ENCODE measurements at places on chromosomes 7 and 10.
A peak's percentile ranks its signal among the peaks of the same experiment; 100 is the strongest.

- no peak for DNase-seq
Observed at GRCh38 chr10:70840836-70841235, 25.1 kb downstream of the SGPL1 start.

DNA sequence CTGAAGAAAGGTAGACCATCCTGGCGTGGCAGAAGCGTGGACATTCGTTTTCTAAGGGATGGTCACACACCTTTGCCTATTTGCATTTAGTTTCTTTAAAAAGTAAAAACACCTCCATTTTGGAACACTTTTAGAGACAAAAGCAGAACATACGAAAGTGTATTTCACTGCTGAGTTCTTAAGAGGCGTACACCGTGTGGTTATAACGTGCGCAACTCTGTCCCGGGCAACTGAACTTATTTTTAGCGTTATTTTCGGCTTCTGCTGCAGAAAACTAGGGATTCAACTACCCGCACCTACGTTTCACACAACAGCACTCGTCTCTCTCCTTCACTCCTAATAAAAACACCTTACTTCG lies 557 bp upstream of the LSM8 start:
- no peak for DNase-seq

- DNase-seq: peak; percentile 95
Observed at GRCh38 chr10:103781329-103782061, 73.9 kb downstream of the SH3PXD2A start.

- no peak for DNase-seq
Observed at GRCh38 chr10:58322072-58322834, 12.6 kb upstream of the UBE2D1 start.

GRCh38 chr7:137636376-137636775 lies 210.4 kb downstream of the DGKI start:
- DNase-seq: peak; percentile 11

DNA sequence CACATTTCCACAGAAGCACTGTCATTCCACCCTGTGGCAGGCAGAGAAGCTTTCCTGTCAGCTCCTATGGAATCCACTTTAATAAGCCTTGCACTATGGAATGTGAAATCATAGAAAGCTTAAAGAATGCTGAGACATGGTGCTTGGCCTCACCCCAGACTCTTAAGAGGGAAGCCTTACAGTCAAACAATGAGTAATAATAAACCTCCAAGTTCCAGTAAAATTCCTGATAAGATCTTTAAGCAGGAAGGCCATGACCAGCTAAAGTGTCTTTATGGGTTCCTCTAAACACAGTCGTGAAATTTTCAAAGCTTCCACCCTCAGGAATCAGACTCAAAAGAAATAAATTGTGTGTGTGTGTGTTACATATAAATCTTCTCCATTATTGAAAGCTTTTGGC lies 11.9 kb upstream of the TEX36 start:
- DNase-seq: peak; percentile 95

- no peak for DNase-seq
Observed at GRCh38 chr10:121667948-121668313, 69.7 kb upstream of the FGFR2 start.

DNA sequence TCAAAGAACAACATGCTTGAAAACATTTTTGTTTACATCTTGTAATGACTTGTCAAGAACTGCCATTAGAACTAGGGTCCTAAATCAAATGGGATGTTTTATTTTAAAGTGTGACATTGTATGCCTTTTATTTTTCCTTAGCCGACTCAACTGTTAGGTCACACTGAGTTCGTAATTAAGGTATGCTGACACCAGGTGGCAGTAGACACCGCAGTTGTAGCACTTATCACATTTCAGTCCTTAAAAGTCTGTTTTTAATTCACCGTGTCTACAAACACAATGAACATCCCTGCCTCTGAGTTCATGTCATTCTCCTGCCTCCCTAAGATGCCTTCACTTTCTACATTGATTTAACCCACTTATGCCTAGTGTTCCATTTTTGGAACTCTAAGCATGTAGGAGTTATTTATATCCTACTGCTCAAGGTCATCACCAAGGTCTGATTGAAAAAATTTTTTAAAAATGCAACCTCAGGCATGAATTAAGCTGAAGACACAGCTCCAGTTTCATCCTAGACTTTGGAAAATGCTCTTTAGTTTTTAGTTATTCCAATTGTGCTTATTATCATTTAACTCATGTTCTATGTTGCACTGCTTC lies 186.1 kb downstream of the BMPER start:
- DNase-seq: peak; percentile 61

Data from fibroblast of skin of right quadriceps (primary cell).